T1000 (cell line): ENCODE measurements at places on chromosomes 2 and 18.
A peak's percentile ranks its signal among the peaks of the same experiment; 100 is the strongest.

- peak; percentile 9 for DNase-seq
These were observed 146.4 kb downstream of the FTCDNL1 start for GRCh38 chr2:199704358-199705238.

DNA sequence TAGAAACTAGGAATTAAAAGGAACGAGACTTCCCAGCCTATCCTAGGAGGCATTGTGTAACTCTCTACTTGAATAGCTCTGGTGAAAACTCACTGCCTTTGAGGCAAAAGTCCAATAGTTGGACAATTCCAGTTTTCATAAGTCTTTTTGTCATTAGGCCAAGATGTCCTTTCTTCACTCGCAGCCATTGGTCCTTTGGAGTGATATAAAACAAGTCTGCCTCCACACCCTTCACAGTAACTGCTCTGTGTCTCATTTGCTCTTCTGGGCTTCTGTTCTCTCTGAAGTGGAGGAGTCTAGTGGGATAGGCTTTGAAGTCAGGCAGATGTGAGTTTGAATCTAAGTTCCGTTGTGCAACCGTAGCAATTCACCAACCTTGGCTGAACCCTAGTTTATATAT is 28.2 kb downstream of the ANTXR1 start:
- DNase-seq = no peak

GRCh38 chr2:226660526-226660925 is 139.1 kb downstream of the IRS1 start:
- DNase-seq = no peak

DNA sequence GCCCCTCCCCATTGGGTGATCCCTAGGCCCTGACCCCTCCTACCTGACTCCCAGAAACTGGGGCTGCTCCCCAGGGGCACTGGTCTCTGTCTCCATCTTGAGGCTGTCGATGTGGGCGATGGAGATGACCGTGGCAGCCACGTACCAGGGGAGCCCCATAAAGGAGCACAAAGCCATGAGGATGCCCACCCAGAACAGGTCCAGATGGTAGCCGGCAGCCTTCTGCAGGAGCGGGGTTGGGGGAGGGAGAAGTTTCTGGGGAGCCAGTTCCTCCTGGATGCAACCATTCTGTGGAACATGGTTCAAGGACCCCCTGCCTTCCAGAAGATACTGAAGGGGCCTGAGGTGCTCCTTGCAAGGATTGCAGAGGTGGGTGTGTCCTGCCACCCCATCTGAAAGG is 34.0 kb downstream of the MTHFD2 start:
- DNase-seq = no peak

- DNase-seq = no peak
These were observed 52.2 kb downstream of the NXPH2 start for GRCh38 chr2:138727956-138728355.

GRCh38 chr2:231677632-231678104 is 30.7 kb upstream of the PTMA start:
- peak; percentile 42 for DNase-seq

DNA sequence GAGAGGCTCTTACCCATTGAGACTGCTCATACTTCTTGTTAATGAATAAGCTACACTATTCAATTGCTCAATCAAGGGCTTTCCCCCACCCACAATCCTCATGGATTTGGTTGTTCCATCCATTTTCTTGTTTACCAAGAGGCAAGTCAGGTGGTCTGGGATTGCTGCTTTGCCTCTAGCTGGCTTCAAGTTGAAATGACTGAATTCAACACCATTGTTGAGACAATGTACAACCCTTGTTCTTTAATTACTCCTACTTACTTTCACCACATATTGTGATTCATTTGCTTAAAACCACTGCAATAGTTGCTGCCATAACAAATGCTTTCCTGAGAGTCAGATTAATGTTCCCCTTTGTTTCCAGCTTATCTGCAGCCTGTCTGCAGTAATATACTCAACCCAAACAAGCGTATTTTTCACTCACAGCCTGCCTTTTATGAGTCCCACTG is 532.2 kb downstream of the RIT2 start:
- no peak for DNase-seq

DNA sequence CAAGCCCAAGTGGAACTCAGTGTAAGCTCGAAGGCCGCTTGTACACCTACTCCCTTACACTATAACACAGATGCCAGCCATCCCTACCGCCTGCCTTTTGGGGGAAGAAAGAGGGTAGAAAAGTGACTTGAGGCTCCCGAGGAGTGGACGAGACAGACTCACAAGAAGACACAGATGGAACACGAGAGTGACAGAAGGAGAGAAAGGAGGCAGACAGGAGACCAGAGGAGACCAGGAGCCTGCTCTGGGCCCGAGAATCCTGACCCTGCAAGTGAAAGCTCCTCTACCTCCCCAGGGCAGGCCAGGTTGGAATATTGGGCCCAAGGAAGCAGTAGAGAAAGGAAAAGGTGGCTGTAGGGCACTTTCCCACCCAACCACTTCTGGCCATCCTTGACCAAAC is 23.4 kb upstream of the TNS1 start:
- no peak for DNase-seq

DNA sequence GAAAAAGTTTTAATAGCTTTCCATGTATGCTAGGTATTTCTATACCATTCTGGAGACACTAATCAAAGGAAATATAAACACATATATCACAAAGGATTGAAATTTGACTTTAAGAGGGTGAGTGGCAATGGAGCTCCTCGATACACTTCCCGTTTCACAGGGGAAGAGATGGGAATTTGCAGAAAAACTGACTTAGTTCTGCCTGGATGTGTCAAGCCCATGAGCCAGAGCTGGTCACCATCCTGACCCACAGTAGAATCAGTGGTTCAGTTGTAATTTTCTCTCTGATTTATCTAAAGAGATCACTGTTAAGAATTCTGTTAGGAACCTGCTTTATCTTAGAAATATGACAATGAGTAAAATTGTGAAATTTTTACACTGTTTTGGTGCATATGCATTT is 34.2 kb downstream of the PLCL1 start:
- no peak for DNase-seq

DNA sequence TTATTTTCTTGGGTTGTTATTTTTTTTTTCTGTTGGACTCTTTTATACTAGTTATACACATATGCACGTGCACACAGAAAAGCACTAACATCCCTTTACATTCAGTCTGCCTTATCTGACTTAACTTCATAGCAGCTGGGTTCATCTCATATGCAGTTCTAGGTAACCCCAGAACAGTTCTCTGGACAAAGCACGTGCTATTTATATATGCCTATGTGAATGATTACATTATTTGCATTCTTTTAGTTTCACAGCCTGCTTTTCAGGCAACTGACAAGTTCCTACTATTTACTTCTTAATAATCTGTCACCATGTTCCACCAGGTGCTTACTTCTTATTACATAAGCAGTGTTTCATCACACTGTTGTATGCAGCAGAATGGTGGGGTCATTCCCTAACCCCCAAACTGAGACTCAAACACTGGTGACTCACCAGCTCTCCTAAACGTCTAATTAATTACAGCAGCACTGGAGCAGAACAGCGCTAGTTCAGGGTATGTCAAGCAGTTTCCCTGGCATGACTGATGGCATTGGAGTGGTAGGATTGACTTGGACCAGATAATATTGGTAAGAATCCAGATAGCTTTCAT is 372.8 kb downstream of the CLIP4 start:
- DNase-seq = no peak

DNA sequence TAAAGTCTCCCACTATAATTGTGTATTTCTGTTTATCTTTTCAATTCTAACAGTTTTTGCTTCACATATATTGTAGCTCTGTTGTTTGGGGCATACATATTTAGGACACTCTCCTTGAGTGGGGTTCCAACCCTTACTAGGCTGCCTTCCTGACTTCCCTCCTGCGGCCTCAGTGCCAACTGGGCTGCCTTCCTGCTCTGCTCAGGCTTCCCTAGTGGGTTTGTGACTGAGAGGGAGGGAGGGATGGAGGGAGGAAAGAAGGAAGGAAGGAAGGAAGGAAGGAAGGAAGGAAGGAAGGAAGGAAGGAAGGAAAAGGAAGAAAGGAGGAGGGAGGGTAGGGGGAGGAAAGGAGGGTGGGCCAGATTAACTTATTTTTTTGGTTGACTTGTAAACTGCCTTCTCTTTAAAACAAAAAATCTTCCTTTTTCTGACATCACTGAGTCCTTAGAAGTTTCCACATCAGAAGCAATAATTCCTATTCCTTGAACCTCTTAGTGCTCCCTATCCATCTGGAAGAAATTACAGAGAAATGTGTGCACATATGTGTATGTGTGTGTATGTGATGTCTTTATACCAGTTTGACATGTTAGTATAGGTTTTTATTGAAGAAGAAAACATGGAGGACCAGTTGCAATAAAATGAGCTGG is 145.4 kb upstream of the PGAP1 start:
- no peak for DNase-seq

- DNase-seq = no peak
These were observed 296.9 kb upstream of the CDH19 start for GRCh38 chr18:66900837-66901236.

DNA sequence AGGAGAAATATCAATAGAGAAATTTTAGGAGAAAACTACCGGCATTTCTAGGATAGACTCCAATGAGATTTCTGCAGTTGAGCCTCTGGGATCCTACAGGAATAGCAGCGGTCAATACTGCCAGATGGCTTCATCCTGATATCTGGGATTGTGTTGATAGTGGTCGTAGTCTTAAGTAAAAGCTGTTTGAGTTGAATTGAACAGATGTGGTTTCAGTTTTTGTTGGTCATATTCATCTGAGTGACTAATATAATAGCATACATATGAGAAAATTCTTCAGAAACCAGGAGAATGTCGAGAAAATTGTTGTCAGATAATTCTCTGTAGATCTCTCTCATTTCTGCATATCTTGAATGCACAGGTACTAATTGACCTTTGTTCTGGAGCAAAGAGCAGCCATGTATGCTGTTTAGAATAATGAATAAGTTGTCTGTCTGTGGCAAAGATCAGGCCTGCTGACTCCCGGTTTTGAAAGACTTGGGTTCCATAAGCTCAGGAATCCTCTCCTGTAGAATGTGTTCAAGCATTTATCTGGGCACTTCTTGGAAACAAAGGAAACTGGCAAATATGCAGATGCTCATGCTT is 288.1 kb downstream of the TMX3 start:
- no peak for DNase-seq

GRCh38 chr2:20034218-20034617 is 17.2 kb downstream of the LAPTM4A start:
- DNase-seq = no peak

GRCh38 chr2:120778244-120778643 is 42.6 kb downstream of the GLI2 start:
- DNase-seq = no peak

GRCh38 chr2:6434438-6434837 is 431.3 kb downstream of the CMPK2 start:
- no peak for DNase-seq

DNA sequence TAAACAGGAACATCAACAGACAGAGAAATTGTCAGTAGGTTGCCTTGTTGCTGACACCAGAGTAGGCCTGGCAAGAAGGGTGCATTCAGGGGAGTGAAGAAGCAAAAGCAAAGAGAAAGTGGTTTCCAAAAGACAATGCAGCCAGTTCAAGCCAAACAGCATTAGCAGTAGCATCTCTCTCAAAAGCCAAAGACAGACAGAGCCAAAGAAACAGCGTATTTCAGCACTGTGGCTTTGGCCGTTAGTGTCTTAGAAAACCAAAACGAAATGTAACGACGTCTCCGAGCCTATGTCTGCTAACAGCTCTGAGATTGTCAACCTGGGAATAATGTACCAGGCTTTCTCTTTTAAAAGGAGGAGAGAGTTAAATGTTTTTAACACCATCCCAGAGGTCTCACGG is 178.6 kb downstream of the NRP2 start:
- DNase-seq = no peak

DNA sequence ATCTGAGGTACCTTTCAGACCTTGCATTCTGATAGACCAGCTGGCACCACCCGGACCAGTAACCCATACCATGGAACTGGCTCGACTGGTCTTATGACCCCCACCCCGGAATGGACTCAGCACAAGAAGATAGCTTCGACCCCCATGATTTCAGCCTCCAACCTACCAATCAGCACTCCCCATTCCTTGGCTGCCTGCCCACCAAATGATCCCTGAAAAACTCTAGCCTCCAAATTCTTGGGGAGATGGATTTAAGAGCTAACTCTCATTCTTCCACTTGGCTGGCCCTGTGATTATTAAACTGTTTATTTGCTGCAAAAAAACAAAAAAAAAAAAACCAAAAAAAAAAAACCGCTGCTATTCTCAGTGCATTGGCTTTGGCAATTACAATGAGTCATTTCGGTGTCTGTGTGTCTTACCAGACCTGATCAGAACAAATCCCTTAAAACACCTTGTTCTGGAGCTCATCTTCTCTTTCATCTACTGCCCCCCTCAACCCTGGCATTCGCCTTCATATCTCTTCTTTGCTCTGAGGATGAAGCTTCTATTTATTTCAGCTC is 60.1 kb upstream of the KIF5C start:
- DNase-seq = no peak

GRCh38 chr2:24909555-24910177 is 10.4 kb downstream of the ADCY3 start:
- no peak for DNase-seq

- no peak for DNase-seq
These were observed 12.9 kb upstream of the NT5C1B start for GRCh38 chr2:18602298-18602697.

DNA sequence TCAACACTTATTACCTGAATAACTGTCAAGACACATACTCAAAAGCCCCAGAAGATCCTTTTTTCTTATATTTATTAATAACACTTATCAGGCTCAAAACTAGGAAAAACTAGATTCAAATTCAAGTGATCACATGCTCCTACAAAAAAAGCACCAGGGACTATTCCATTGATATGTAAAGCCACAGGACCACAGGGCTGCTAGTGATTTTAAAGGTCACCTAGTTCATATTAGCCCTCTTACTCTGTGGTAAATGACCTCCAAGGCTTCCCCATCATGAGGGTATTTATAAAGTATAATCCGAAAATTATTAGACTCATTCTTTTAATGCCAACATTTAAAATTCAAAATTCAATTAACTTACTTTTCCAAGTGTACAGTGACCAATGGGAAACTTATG is 52.5 kb downstream of the LRPPRC start:
- no peak for DNase-seq

- no peak for DNase-seq
These were observed 159.0 kb upstream of the HAAO start for GRCh38 chr2:42951263-42951938.

DNA sequence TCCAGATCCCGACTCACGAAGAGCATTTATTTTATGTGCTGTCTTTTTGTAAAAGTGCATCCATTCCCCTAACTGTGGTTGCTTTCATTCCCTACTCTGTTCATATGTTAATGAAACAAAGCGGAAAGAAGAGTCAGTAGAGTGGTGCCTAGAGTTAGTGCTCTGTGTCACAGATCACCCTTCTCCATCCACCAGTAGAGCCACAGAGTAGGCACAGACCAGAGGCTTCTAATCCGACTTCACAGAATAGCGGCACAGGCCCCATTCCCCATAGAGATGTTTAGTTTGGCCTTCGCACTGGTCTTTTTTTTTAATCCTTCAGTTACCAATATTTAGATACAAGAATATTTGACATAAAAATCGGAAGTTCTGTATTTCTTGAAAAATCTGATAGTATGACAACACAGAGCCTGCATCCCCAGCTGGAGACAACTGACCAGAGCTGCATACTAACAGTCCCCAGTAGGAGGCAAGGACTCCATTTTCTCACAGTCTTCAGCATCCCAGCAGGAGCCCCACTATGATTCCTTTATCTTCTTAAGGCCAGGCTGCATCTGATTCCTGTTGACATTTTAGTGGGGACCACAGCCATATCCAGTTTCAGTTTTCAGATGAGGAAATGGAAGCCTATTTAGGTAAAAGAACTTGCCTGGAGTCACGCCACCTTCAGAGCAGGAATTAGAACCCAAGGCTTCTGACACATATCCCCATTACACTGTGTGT is 7.0 kb downstream of the G6PC2 start:
- DNase-seq = no peak

- no peak for DNase-seq
These were observed 39.8 kb downstream of the TRAK2 start for GRCh38 chr2:201411421-201411820.
